Psoas muscle (tissue), 8 donors: ENCODE measurements at places on chromosomes 11 and 22.

DNA sequence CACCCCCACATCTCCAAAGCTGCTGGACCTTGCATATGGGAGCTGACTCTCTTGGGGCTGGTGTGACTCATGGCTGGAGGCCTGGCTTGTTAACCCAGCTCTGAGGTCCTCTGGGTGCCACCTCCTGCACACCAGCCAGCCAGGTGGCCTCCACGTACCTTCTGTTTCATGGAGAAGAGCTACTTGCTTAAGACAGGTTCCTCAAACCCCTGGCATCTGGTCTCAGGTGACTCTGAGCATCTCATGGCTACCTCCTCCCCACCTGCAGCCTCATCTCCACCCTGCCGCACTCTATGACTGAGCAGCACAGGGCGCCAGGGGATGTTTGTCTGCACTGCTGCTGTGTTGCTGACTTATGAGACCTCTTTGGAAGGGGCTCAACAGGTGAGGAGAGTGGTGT is 55.7 kb downstream of the BCR start:
- H3K27ac ChIP-seq: no peak overlapping the region
- peaks cover 21% of the 10 kb centered on the region for H3K4me1 ChIP-seq
- DNase-seq: peak; percentile 32
- no peak overlapping the region for H3K4me3 ChIP-seq

- H3K36me3 ChIP-seq: no peaks in the 10 kb centered on the region
- peaks cover 2% of the 10 kb centered on the region for H3K27me3 ChIP-seq
- H3K4me1 ChIP-seq: no peaks in the 10 kb centered on the region
- no peak overlapping the region for H3K27ac ChIP-seq
- H3K4me3 ChIP-seq: no peak overlapping the region
Measured at GRCh38 chr22:49100773-49101172, 726.9 kb downstream of the BRD1 start.

GRCh38 chr11:107851704-107852310 is 6.8 kb downstream of the SLC35F2 start:
- H3K4me1 ChIP-seq: no peaks in the 10 kb centered on the region
- no peak overlapping the region for H3K4me3 ChIP-seq
- H3K36me3 ChIP-seq: no peaks in the 10 kb centered on the region
- DNase-seq: no peak
- no peaks in the 10 kb centered on the region for H3K27me3 ChIP-seq

DNA sequence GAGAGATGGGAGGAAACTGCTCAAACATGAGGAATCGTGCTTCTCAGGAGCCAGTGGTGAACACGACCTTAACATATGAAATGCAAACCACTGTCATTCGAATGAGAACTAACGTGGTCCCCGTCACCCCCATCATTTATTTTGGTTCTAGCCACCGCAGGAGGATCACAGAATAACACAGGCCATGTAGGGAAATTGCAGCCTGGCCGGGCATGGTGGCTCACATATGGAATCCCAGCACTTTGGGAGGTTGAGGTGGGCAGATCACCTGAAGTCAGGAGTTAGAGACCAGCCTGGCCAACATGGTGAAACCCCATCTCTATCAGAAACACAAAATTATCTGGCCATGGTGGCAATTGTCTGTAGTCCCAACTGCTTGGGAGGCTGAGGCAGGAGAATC is 27.1 kb downstream of the KRTAP5-5 start:
- no peak for DNase-seq
- H3K27me3 ChIP-seq: no peaks in the 10 kb centered on the region
- no peaks in the 10 kb centered on the region for H3K36me3 ChIP-seq
- no peak overlapping the region for H3K27ac ChIP-seq
- no peak overlapping the region for H3K4me3 ChIP-seq

DNA sequence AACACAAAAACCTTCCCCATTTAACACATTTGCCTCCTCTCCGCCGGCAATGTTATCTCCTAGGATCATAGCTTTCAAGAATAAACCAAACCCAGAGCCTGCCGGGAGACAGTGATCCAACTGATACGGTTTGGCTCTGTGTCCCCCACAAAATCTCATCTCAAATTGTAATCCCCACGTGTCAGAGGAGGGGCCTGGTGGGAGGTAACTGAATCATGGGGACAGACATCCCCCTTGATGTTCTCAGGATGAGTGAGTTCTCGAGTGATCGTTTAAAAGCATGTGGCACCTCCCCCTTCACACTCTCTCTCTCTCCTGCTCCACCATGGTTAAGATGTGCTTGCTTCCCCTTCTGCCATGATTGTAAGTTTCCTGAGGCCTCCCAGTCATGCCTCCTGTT is 33.3 kb downstream of the RBFOX2 start:
- peak overlapping the region; percentile 52 for H3K27ac ChIP-seq
- H3K4me1 ChIP-seq: peaks cover 21% of the 10 kb centered on the region
- no peak overlapping the region for H3K4me3 ChIP-seq
- H3K36me3 ChIP-seq: no peaks in the 10 kb centered on the region

DNA sequence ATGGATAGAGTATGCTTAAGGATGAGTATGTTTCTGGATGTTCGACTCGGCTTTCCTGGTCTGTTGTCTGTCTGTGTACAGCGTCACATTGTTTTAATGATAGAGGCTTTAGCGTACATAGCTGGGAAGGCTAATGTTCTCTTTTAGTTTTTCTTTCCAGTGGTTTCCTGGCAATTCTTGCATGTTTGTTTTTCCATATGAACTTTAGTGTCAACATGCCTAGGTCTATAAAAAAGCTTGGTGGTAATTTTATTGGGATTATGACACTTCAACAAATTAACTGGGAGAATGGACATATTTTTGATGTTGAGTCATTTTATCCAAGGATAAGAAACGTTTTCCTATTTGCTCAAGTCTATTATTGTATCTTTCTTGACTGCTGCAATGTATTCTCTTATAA is 17.6 kb downstream of the F2 start:
- H3K36me3 ChIP-seq: peaks cover 9% of the 10 kb centered on the region
- no peaks in the 10 kb centered on the region for H3K4me1 ChIP-seq
- H3K4me3 ChIP-seq: no peak overlapping the region
- no peaks in the 10 kb centered on the region for H3K27me3 ChIP-seq
- no peak for DNase-seq

DNA sequence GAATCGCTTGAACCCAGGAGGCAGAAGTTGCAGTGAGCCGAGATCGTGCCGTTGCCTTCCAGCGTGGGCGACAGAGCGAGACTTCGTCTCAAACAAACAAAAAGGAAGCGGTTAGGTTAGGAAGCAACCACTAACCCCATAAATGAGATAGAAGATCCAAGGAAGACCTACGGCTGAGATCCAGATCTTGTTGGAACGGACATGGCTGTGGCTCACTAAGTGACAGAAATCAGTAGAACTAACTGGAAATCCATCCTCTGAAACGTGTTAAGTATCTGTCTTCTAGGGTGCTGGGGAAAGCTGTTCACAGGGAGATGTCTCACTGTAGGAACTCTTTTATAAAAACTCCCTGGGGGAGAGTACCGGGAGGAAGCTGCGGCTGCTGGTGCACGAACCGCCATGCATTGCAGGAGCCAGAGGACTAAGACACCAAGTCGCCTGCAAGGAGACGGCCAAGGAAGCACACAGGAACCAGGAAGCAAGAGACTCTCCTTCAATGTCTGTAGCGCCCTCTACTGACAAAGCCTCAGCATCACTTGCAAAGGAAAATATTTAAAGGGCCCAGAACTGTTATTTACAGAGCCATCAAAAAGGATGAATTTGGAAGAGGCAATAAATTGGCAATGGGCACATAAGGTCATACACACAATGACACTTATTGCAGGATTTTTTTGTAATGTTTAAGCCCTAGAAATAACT is 16.9 kb upstream of the SPTY2D1 start:
- H3K36me3 ChIP-seq: no peaks in the 10 kb centered on the region
- no peak overlapping the region for H3K4me3 ChIP-seq
- H3K27me3 ChIP-seq: no peaks in the 10 kb centered on the region
- H3K4me1 ChIP-seq: no peaks in the 10 kb centered on the region

DNA sequence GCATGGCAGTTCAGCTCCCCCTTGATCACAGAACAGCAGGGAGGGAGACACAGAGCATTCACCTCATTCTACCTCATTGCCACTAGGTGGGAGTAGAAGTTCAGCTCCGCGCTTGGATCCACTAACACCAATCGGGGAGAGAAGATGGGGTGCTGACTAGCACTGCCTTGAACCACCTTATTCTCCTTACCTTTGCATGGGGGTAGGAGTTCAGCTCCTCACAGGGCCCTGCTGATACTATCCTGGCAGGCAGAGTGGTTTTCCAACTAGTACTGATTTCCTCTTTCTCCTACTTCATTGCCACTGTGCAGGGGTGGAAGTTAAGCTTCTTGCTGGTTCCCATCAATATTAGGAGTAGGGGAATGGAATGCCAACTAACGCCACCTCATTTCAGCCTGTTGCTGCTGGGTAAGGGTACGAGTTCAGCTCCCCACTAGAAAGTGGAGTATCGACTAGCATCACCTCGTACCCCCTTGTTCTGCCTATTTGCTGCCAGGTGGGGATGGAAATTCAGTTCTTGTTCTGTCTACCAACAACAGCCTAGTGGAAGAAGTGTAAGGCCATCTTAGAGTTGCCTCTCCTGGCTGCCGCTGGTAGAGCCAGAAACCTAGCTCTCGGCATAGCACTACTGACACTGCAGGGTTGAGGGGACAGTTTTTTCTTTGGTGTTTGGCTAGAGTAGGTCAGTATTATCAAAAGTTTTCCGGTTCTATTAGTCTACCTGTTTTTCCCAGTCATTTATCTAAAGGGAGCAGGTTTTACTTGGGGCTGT is 550.9 kb upstream of the CCDC90B start:
- no peak for DNase-seq
- no peaks in the 10 kb centered on the region for H3K36me3 ChIP-seq
- H3K27me3 ChIP-seq: no peaks in the 10 kb centered on the region
- no peaks in the 10 kb centered on the region for H3K4me1 ChIP-seq
- no peak overlapping the region for H3K4me3 ChIP-seq

GRCh38 chr11:93073508-93074280 is 104.2 kb downstream of the MTNR1B start:
- no peaks in the 10 kb centered on the region for H3K27me3 ChIP-seq
- DNase-seq: no peak
- no peaks in the 10 kb centered on the region for H3K36me3 ChIP-seq

- no peak overlapping the region for H3K4me3 ChIP-seq
- H3K36me3 ChIP-seq: no peaks in the 10 kb centered on the region
- H3K27ac ChIP-seq: no peak overlapping the region
- no peaks in the 10 kb centered on the region for H3K4me1 ChIP-seq
Measured at GRCh38 chr11:58465690-58466089, 23.7 kb upstream of the OR5B12 start.

DNA sequence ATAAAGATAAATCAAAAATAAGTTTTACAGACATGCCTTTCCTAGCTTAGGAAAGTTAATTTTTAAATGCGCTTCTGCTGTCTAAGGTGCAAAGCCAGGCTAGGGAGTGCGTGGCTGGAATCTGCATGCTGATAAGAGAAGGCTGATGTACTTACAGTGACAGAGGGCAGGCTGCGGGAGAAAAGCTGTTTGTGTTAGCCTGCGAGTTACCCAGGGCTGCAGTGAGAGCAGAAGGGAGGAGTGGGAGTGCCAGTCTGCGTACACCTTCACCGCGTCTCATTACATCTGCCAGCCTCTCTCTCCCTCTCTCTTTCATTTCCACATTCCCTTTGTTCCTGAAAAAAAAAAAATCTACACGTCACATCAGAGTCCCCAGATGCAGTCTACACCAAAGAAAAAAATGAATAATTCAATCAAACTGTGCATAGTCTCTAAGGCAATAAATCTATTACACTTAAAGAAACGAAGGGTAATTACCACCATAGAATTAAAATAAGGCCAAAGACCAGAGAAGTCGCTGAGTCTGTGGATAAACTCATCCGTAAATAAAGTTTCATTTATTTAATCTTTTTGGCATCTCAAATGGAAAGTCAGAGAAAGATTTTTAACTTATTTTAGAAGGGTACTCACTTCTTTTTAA is 126.4 kb upstream of the C11orf58 start:
- H3K27ac ChIP-seq: no peak overlapping the region
- H3K36me3 ChIP-seq: no peaks in the 10 kb centered on the region
- no peaks in the 10 kb centered on the region for H3K4me1 ChIP-seq
- no peaks in the 10 kb centered on the region for H3K27me3 ChIP-seq
- DNase-seq: no peak

- H3K4me3 ChIP-seq: peak overlapping the region; percentile 91
- peak overlapping the region; percentile 80 for H3K27ac ChIP-seq
- H3K4me1 ChIP-seq: peaks cover 17% of the 10 kb centered on the region
- H3K27me3 ChIP-seq: no peaks in the 10 kb centered on the region
- DNase-seq: peak; percentile 59
Measured at GRCh38 chr22:31496735-31497146, 405 bp downstream of the SFI1 start.

DNA sequence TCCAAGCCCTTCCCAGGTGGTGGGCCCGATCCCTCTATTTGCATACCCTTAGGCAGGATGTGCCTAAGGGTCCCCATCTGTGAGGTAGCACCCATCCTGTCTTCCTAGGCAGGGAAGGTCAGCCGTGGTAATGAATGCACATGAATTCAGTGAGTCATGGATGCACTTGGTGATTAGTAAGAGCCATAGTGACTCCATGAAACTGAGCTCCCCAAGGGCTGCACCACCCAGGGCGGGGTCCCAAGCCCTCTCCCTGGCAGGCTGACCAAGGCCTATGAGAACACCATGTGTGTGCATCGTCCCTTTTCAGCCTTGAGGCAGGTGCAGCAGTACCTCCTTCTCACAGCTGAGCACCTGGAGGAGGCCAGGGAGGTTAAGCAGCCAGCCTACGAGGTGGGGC is 15.6 kb upstream of the SUSD2 start:
- no peaks in the 10 kb centered on the region for H3K36me3 ChIP-seq
- H3K27ac ChIP-seq: no peak overlapping the region
- no peak overlapping the region for H3K4me3 ChIP-seq
- no peaks in the 10 kb centered on the region for H3K27me3 ChIP-seq

- H3K27ac ChIP-seq: no peak overlapping the region
- no peak overlapping the region for H3K4me3 ChIP-seq
- H3K4me1 ChIP-seq: peaks cover 9% of the 10 kb centered on the region
- H3K27me3 ChIP-seq: no peaks in the 10 kb centered on the region
- no peak for DNase-seq
- no peaks in the 10 kb centered on the region for H3K36me3 ChIP-seq
Measured at GRCh38 chr11:120208001-120208441, 2.8 kb upstream of the OAF start.

DNA sequence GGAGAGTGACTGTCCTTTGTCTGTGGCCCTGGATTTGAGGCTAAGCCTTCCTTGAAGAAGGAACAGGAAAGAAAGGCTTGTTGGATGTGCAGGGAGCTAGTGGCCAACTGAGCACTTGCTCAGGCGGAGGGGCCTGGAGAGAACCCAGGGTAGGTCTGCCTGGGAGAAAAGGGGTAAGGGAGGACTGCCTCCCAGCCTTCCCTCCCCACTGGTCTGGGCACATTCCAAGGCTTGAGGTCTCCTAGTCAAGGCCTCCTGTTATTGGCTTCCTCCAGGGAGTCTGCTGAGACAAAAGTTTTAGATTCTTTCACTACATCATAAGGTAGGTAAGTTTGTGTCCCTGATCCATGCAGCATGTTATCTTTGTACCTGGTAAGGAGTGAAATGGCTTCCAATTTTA is 15.2 kb downstream of the KCNQ1OT1 start:
- H3K4me3 ChIP-seq: no peak overlapping the region
- peak; percentile 15 for DNase-seq
- H3K36me3 ChIP-seq: no peaks in the 10 kb centered on the region
- H3K27ac ChIP-seq: no peak overlapping the region
- no peaks in the 10 kb centered on the region for H3K27me3 ChIP-seq
- H3K4me1 ChIP-seq: peaks cover under 1% of the 10 kb centered on the region

GRCh38 chr22:26525946-26526564 is 13.8 kb upstream of the TFIP11 start:
- H3K27me3 ChIP-seq: no peaks in the 10 kb centered on the region
- peak overlapping the region; percentile 43 for H3K4me3 ChIP-seq
- H3K27ac ChIP-seq: peak overlapping the region; percentile 84
- peaks cover 14% of the 10 kb centered on the region for H3K36me3 ChIP-seq
- H3K4me1 ChIP-seq: peaks cover 27% of the 10 kb centered on the region
- no peak for DNase-seq
